CD8-positive, alpha-beta T cell (primary cell): ENCODE measurements at places on chromosomes 2 and 18.

GRCh38 chr2:99559075-99559662, 69.4 kb upstream of the REV1 start:
- peak; percentile 65 for DNase-seq

GRCh38 chr2:239027391-239028252, 179.7 kb downstream of the TWIST2 start:
- no peak for DNase-seq

DNA sequence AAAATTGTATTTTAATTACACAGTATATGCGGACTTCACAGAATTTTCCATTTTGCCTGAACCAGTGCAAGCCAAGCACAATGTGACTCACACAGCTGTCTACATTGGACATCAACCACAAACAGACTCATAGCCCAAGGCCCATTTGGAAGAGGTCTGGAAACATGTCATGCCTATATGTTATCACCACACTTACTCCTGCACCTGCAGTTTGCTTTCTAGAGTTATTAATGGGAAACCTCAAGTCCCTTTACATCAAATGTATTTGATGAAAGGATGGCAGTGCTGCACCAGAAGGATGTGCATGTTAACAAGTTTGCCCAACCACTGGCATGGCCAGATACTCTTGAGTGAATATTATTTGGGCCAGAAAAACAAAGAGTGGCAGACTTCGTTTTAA, 548.9 kb upstream of the CDH2 start:
- no peak for DNase-seq

GRCh38 chr18:42157878-42158277, 202.8 kb downstream of the PIK3C3 start:
- DNase-seq: no peak

- no peak for DNase-seq
These were observed 225.1 kb upstream of the TMEFF2 start for GRCh38 chr2:192419786-192420185.
